Fibroblast of skin of left quadriceps (primary cell): ENCODE measurements at places on chromosomes 16 and 17.

GRCh38 chr17:57540596-57540995, 204.5 kb downstream of the CCDC182 start:
- no peak for DNase-seq

DNA sequence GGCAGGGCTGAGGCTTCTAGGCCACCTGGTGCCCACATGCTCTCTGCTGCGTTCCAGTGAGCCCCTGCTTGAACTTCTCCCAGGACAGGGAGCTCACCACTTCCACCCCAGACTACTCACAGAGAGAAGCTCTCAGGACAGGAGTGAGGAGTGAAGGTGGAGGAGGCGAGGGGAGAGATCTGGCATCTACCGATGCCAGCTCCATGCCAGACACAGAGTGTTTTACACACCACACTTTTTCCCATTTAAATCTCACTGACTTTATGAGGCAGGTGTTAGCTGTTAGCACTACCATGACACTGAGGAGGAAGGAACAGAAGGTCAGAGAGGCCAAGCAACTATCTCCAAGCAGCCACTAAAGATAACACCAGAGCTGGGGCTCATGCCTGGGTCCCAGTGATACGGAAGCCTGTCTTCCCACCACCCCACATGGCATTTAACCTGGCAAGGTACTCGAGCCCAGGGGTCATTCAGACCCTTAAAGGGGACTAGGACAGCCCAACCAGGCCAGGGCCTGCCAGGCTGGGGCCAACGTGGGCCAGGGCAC, 6.8 kb downstream of the FAM83G start:
- DNase-seq = no peak

DNA sequence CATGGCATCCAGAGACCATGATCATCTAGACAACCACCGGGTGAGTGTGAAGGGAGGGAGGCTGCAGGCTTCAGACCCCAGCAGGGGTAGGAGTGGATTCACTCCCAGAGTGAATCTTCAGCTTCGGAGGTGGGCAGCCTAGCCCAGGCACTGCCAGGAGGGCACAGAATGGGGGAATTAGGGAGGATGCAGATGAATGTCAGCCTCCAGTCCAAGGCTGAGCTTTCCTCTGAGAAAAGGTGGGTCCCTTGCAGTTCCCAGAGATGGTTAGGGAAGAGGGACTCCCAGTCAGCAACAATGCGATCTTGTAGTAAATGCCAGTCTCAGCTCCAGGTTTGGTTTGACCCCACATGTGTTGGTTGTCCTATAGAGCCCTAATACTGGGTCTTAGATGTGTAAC, 36.7 kb upstream of the POLR3E start:
- no peak for DNase-seq

- no peak for DNase-seq
These were observed 38.8 kb downstream of the SNX20 start for GRCh38 chr16:50642349-50642748.

- no peak for DNase-seq
These were observed 593 bp downstream of the SLC38A7 start for GRCh38 chr16:58684001-58684353.

GRCh38 chr16:4640572-4641305, 16.1 kb downstream of the MGRN1 start:
- no peak for DNase-seq

DNA sequence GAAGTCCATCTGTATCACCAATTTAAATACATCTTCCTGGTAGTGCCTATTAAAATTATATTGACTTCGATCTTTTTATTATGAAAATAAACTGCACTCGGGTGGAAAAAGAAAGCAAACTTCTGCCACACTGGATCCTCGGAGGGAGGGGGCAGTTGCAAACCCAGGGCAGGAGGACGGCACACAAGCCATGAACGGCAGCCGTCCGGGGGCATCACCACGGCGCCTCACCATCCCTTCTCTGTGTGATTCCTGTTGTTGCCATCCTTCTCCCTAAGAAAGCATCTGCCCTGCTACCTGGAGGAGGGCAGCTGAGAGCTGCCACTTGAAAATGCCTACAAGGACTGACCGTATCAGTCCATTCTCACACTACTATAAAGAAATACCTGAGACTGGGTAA, 53.9 kb upstream of the ENPP7 start:
- no peak for DNase-seq

DNA sequence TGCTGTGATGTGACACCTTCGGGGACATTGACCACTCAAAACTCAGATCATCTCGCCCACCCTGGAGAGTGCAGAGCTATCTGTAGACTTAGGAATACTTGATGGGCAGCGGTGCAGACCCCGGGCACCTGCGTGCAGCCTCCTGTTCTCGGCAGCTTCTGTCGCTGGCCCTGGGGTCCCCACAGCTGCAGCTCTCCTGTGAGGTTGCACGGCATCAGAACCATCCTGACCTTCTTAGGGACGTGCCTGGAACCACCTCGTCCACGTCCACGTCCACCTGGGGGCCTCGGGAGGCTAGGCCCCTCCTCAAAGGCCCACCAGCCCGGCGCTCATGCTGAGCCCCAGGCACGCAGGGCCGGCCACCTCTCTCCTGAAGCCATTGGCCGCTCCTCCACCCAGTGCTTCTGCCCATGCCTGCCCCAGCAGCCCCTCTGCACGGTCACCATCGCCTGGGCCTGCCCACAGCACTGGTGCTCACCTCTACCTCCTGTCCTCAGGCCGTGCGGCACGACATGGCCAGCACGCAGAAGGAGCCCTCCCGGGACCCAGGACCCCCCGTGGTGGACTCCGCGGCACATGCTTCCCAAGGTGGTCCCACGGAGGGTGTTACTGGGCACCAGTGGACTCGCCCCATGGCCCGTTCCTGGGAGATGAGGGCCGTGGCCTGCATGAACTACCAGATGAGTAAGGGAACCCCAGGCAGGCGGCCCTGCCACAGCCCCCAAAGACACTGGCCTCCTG, 2.3 kb upstream of the WFIKKN1 start:
- DNase-seq = no peak

DNA sequence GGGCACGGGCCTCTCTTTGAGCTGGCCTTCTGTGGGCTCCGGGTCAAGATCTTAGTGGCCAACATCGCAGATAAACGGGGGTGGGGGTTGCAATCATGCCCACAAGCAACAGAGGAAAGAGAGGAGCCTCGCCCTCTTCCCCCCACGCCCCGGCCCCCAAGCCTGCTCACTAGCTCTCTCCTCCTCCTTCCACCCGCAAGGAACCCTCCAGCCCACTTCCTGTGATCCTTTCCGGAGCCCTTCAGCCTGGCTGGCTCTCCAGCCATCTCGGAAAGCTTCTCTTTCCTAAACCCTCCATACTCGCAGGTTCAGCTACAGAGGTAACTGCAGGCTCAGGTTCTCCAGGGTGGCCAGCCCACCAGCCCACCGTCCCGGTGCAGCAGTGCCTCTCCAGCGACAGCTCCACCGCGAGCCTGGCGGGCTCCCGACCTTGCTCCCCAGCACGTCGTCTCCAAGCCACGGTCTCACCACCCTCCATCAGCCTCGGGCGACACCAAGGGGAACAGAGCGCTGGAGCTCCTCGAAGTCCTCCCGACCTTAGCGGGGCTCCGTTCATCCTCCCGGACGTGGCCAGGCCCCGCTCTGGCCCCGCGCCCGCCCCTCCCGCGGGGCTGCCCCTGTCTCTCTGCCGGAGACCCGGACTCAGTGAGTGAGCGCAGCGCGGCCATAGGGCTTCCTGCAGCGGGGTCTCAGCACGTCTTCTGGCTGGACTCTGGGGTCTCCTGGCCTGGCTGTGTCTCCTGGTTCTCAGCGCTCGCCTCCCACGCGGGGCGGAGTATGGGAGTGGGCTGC, 12.9 kb upstream of the ODF4 start:
- DNase-seq = no peak

GRCh38 chr16:65372171-65372570, 250.3 kb upstream of the CDH11 start:
- DNase-seq = no peak

- no peak for DNase-seq
These were observed 48.6 kb downstream of the CDRT4 start for GRCh38 chr17:15418781-15419180.

DNA sequence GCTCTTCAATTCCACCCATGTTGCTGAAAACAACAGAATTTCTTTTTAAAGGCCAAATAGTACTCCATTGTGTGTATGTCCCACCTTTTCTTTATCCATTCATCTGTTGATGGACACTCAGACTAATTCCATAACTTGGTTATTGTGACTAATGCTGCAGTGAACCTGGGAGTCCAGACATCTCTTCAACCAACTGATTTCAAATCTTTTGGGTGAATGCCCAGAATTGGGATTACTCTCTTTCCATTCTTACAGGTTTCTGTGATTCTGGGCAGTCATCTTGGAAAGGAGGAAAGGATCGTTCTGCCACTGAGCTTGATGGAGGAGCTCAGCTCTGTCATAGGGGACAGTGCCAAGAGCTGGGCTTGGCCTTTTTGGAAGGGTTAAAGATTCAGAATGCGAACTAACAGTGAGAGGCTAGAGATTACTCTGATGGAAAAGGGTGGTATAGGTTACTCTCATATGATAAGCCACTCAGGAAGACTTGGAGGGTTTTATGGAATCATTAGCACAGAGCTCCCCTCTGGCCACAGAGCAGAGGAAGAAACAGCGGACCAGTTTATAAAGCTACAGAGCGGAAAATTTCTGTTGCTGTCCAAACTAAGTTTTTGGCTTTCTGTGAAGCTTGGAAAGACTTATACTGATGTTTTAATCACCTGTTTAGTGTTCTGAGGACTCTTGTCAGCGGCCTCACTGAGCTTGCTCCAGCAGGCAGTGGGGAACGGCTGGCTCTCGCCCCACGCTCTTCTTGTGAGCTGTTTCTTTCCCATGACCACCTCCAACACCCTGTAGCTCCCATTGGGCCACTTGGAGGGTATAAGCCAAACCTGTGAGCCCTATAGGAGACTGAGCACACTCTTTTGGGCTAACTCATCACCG, 48.3 kb downstream of the HIC1 start:
- peak; percentile 79 for DNase-seq

DNA sequence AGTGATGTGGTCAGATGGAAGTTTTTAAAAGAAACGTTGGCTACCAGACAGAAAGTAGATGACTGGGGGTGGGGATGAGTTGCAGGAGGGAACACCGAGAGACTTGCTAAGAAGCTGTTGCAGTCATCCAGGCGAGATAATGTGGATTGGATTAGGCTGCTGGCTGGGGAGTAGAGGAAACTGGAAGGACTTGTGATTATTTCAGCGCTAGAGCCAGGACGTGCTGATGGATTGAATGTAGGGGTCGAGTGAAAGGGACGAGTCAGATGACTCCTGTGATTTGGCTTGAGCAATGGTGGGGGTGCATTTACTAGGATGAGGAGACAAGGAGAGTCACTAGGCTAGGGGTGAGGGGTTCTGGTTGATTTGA, 88.5 kb downstream of the CLEC16A start:
- DNase-seq = peak; percentile 81

GRCh38 chr16:89103156-89103555, 9.5 kb downstream of the ACSF3 start:
- no peak for DNase-seq

- no peak for DNase-seq
These were observed 3.6 kb downstream of the CD19 start for GRCh38 chr16:28935346-28935745.

- no peak for DNase-seq
These were observed 1294.4 kb downstream of the CDH8 start for GRCh38 chr16:60741810-60742209.

DNA sequence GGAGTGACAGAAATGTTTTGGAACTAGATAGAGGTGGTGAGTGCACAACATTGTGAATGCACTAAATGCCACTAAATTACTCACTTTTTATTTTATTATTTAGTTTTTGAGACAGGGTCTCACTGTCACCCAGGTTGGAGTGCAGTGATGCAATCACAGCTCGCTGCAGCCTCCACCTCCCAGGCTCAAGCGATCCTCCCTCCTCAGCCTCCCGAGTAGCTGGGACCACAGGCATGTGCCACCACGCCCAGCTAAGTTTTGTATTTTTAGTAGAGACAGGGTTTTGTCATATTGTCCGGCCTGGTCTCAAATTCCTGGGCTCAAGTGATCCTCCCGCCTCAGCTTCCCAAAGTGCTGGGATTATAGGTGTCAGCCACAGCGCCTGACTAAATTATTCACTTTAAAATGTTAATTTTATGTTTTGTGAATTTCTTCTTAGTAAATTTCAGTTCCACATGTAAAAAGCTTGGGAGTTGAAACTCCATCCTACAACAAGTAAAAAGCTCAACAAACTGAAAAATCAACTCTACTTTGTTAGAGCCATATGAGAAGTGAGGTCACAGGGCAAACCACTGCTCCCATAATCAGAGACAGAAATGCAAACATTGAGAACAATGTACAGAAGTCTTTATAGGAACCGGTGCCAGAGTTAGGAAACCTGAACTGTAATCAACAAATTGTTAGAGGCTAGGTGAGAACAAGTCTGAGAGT, 13.8 kb upstream of the SLC5A10 start:
- DNase-seq = no peak

DNA sequence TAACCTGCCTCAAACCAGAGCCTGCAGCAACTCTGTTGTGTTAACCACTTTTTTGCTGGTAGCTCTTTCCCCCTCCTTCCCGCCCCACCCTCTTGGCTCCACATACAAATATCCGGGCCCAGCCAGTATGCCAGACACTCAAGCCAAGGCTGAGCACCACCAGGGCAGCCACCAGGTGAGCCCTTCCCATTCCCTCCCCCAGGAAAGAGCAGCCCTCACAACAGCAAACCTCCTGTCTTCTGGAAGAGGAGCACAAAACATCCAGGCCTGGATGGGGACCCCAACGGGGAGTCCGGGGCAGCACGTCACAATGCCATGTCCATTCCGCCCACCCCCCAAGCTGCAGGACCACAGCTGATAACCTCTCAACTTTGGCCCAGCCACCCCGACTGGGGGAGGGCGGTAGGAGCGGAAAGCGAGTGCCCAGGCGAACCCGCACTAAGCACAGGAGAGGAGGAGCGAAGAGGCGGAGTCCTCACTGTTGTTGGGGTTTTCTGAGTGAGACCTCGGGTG, 757 bp downstream of the ORMDL3 start:
- DNase-seq = no peak

GRCh38 chr16:72939247-72939646, 108.7 kb downstream of the ZFHX3 start:
- DNase-seq = no peak

DNA sequence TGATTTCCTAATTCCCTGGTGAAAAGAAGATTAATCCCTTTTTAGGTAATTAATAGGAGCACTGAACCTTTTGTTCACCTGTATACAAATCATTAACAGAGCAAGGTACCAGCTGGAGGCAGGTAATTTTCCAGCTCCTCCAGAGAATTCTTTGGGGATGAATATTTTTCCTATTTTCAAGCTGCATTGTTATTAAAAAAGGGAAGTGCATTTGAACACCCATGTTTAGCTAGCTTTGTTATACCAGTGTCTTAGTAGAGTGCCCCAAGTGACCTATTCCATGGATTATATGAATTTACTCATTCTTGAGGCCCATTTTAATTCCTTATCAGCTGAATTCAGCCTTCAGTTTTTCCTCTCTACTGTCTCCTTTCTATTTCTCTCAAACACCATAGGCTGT, 73.2 kb upstream of the GOT2 start:
- no peak for DNase-seq

- no peak for DNase-seq
These were observed 30.5 kb upstream of the PLCG2 start for GRCh38 chr16:81748476-81749198.

- DNase-seq = peak; percentile 67
These were observed at the start of gene GGA2 for GRCh38 chr16:23510164-23510914. TSS of gene GGA2 (minus strand) at chr16:23510494. CDS start at chr16:23510411, 83 bp downstream.
